ENCODE measurements at places on chromosomes 16 and 17.

GRCh38 chr16:35252356-35252936 lies 1793.0 kb downstream of the TP53TG3F start:
- H3K4me3 ChIP-seq, result no peak overlapping the region
- no peaks in the 10 kb centered on the region for H3K36me3 ChIP-seq
- DNase-seq, result no peak
- H3K27me3 ChIP-seq, result no peaks in the 10 kb centered on the region
- no peak overlapping the region for H3K27ac ChIP-seq

DNA sequence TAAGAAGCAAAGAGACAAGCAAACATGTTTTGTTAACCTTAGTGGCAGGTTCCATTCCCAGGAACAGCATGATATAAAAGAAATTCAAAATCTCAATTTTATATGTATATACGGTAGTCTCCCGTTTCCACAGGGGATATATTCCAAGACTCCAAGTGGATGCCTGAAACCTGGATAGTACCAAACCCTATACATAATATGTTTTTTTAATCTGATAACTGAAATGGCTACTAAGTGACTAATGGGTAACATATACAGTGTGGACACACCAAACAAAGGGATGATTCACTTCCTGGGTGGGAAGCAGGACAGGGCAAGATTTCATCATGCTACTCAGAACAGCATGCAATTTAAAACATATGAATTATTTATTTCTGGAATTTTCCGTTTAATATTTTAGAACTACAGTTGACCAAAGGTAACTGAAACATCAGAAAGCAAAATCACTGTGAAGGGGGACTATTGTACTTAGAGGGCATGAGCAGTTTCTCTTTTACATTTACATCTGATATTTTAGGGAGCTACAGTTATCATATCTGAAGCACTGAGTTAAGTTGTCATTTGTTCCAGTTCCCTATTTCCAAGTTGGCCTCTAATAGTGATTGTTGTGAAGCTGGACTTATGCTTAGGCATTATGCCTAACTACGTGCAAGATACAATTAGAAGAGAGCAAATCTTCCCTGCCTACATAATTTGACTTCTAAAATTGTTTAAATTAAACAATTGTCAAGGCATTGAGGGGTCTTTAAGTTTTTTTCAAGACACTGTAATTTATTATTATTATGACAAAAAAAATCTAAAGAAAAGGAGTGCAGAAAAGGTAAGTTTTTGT lies 34.1 kb upstream of the ABCA6 start:
- peak overlapping the region; percentile 37 for H3K27ac ChIP-seq
- peaks cover 33% of the 10 kb centered on the region for H3K4me1 ChIP-seq
- H3K4me3 ChIP-seq, result no peak overlapping the region
- H3K27me3 ChIP-seq, result no peaks in the 10 kb centered on the region
- H3K36me3 ChIP-seq, result no peaks in the 10 kb centered on the region

- no peak overlapping the region for H3K27ac ChIP-seq
- H3K4me3 ChIP-seq, result no peak overlapping the region
- DNase-seq, result no peak
- H3K27me3 ChIP-seq, result no peaks in the 10 kb centered on the region
Measured at GRCh38 chr16:74232806-74233465, 63.7 kb upstream of the PSMD7 start.

GRCh38 chr17:57011491-57012015 lies 33.6 kb downstream of the SCPEP1 start:
- H3K4me3 ChIP-seq, result no peak overlapping the region
- peaks cover 3% of the 10 kb centered on the region for H3K36me3 ChIP-seq
- no peaks in the 10 kb centered on the region for H3K27me3 ChIP-seq
- H3K27ac ChIP-seq, result no peak overlapping the region
- H3K4me1 ChIP-seq, result peaks cover 17% of the 10 kb centered on the region
- no peak for DNase-seq

- peaks cover 4% of the 10 kb centered on the region for H3K4me1 ChIP-seq
- DNase-seq, result no peak
- H3K4me3 ChIP-seq, result no peak overlapping the region
- H3K27me3 ChIP-seq, result no peaks in the 10 kb centered on the region
- no peak overlapping the region for H3K27ac ChIP-seq
- peaks cover 23% of the 10 kb centered on the region for H3K36me3 ChIP-seq
Measured at GRCh38 chr17:14101976-14102375, 32.7 kb downstream of the COX10 start.

GRCh38 chr17:47367257-47367656 lies 43.5 kb downstream of the EFCAB13 start:
- H3K4me3 ChIP-seq, result no peak overlapping the region
- no peak for DNase-seq
- H3K27me3 ChIP-seq, result no peaks in the 10 kb centered on the region
- no peaks in the 10 kb centered on the region for H3K4me1 ChIP-seq
- H3K36me3 ChIP-seq, result no peaks in the 10 kb centered on the region
- H3K27ac ChIP-seq, result no peak overlapping the region

GRCh38 chr16:9012330-9012729 lies 48.6 kb upstream of the USP7 start:
- H3K4me3 ChIP-seq, result no peak overlapping the region
- H3K27ac ChIP-seq, result no peak overlapping the region
- H3K36me3 ChIP-seq, result no peaks in the 10 kb centered on the region
- H3K4me1 ChIP-seq, result peaks cover 6% of the 10 kb centered on the region

DNA sequence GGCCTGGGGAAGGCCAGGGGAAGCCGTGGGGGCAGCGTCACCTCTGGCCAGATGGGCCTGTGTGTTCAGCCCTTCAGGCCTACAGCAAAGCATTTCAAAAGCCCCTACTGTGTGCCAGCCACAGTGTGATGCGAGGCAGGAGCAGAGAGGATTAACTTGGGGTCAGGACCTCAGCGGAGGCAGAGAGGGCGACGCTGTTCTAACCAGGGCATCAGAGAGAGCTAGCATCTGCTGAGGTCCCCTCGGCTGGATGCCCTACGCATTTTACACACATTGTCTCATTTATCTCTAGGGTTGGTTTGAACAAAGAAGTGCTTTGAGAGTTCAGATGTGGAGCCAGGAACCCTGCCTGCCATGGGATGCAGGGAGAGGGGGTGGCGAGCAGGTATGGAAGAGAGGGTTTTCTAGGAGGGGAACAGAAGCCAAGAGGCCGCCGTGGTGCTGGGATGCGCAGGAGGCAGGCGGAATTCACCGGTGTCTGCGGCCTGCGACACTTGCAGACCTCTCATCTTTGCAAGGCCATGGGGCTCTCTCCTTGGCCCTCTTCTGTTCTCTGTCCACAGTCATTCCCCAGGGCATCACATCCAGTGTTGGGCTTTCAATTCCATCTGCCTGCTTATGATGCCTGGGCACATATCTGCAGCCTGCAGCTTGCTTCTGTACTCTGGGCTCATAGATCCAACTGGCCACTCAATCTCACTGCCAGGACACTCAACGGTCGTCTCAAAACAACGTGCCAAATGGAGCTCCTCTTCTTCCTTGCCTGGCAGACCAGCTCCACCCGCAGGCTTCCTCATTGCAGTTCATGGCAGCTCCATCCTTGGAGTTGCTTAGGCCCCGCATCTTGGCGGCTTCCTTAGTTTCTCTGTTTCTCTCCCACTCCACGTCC lies 8.1 kb upstream of the NKD1 start:
- H3K4me3 ChIP-seq, result no peak overlapping the region
- H3K4me1 ChIP-seq, result no peaks in the 10 kb centered on the region
- no peak for DNase-seq
- no peaks in the 10 kb centered on the region for H3K36me3 ChIP-seq
- no peaks in the 10 kb centered on the region for H3K27me3 ChIP-seq

DNA sequence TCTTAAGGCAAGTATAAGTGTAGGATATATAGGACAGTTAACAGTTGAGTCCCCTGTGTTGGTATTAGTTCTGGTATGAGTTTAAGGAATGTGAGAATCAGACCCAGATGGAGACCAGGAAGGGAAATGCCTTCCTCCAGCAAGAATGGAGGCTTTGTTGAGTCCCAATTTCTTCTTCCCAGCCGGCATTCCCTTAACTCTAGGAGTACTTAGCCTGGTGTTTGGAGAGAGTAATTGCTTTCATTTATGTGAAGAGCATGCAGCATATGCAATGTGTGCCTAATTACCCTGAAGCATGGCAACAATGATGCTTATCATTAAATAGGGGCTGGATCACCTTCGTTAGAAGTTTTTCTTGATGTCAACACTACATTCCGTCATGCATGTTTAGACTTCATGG lies 225.9 kb upstream of the XYLT1 start:
- no peaks in the 10 kb centered on the region for H3K4me1 ChIP-seq
- H3K27ac ChIP-seq, result no peak overlapping the region
- H3K4me3 ChIP-seq, result no peak overlapping the region
- no peaks in the 10 kb centered on the region for H3K36me3 ChIP-seq
- no peak for DNase-seq
- no peaks in the 10 kb centered on the region for H3K27me3 ChIP-seq
